IMR-90 (cell line): ENCODE measurements at places on chromosomes 13 and 19. TPM values are rescaled to one million over a fixed set of nuclear protein-coding genes. Genes with fewer than 3 reads are reported as not detected.

Gene MAB21L1
- 0.53 and 0.59 TPM in 2 replicates for polyA plus RNA-seq

Gene NMRK2
- polyA plus RNA-seq, result not detected in 2 replicates

Gene IZUMO1
- not detected in 2 replicates for polyA plus RNA-seq

Gene GNG8
- not detected in 2 replicates for polyA plus RNA-seq

Gene FPR2
- not detected in 2 replicates for polyA plus RNA-seq

Gene KIRREL2
- polyA plus RNA-seq, result 0.04 TPM in 1 of 2 replicates, not detected in the other
